ENCODE measurements at places on chromosomes 11 and 22.

GRCh38 chr11:118184784-118185579 is 8.5 kb upstream of the SCN2B start:
- no peak overlapping the region for H3K27ac ChIP-seq
- peaks cover 2% of the 10 kb centered on the region for H3K4me1 ChIP-seq
- H3K36me3 ChIP-seq: no peaks in the 10 kb centered on the region
- no peak overlapping the region for H3K4me3 ChIP-seq
- DNase-seq: peak; percentile 13

- peaks cover 52% of the 10 kb centered on the region for H3K4me1 ChIP-seq
- H3K4me3 ChIP-seq: no peak overlapping the region
- H3K36me3 ChIP-seq: peaks cover 88% of the 10 kb centered on the region
- H3K27ac ChIP-seq: no peak overlapping the region
- peaks cover 4% of the 10 kb centered on the region for H3K27me3 ChIP-seq
- DNase-seq: no peak
Measured at GRCh38 chr11:60918939-60919265, 4.9 kb downstream of the TMEM109 start.

GRCh38 chr11:61954851-61955421 is 4.8 kb downstream of the BEST1 start:
- peaks cover 16% of the 10 kb centered on the region for H3K4me1 ChIP-seq
- no peak overlapping the region for H3K4me3 ChIP-seq
- H3K36me3 ChIP-seq: no peaks in the 10 kb centered on the region
- no peak overlapping the region for H3K27ac ChIP-seq
- peaks cover 28% of the 10 kb centered on the region for H3K27me3 ChIP-seq

GRCh38 chr11:123173040-123173855 is 21.8 kb downstream of the CLMP start:
- H3K27ac ChIP-seq: no peak overlapping the region
- no peak overlapping the region for H3K4me3 ChIP-seq
- no peak for DNase-seq
- H3K27me3 ChIP-seq: no peaks in the 10 kb centered on the region
- H3K36me3 ChIP-seq: no peaks in the 10 kb centered on the region

- no peak for DNase-seq
- H3K36me3 ChIP-seq: peaks cover 32% of the 10 kb centered on the region
- no peak overlapping the region for H3K4me3 ChIP-seq
- H3K27ac ChIP-seq: no peak overlapping the region
- H3K4me1 ChIP-seq: peaks cover 7% of the 10 kb centered on the region
Measured at GRCh38 chr11:57815476-57815875, 53.9 kb downstream of the CTNND1 start.

- no peak for DNase-seq
- H3K4me1 ChIP-seq: no peaks in the 10 kb centered on the region
- no peak overlapping the region for H3K4me3 ChIP-seq
- H3K36me3 ChIP-seq: peaks cover 11% of the 10 kb centered on the region
- H3K27ac ChIP-seq: no peak overlapping the region
Measured at GRCh38 chr22:24187731-24188644, 6.7 kb downstream of the SUSD2 start.

DNA sequence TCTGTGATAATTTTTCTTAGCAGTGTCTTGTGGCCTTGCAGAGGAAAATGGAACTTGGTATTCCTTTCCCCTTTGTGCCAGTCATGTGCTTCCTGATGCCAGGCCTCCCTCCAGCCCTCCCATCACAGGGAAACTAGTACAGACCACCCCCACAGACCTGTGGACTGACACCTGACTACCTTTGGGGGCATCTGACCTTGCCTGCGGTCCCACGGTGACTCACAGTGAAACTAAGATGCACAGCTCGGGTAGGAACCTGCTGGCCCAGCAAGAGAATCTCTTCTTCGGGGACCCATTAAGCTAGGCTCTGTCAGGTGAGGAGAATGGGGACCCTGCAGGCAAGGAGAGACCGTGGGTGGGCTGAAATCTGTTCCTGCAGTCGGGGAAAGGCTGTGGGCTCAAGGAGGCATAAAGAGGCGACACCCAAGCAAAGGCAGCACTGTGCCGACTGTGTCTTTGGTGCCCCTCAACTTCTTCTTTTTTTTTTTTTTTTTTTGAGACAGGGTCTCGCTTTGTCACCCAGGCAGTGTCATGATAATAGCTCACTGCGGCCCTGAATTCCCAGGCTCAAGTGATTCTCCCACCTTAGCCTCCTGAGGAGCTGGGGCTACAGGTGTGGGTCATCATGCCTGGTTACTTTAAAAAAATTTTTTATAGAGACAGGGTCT is 20.8 kb upstream of the PEX26 start:
- peaks cover 4% of the 10 kb centered on the region for H3K27me3 ChIP-seq
- no peak overlapping the region for H3K27ac ChIP-seq
- DNase-seq: no peak
- no peak overlapping the region for H3K4me3 ChIP-seq
- peaks cover 4% of the 10 kb centered on the region for H3K4me1 ChIP-seq
- no peaks in the 10 kb centered on the region for H3K36me3 ChIP-seq

All from activated T-cell treated with anti-CD3 and anti-CD28 coated beads, Interleukin-2, amount 50 U/mL, for 24 hours (primary cell).